ENCODE measurements at places on chromosomes 4 and X. TPM values are rescaled to one million over a fixed set of nuclear protein-coding genes. Genes with fewer than 3 reads are reported as not detected.

DNA sequence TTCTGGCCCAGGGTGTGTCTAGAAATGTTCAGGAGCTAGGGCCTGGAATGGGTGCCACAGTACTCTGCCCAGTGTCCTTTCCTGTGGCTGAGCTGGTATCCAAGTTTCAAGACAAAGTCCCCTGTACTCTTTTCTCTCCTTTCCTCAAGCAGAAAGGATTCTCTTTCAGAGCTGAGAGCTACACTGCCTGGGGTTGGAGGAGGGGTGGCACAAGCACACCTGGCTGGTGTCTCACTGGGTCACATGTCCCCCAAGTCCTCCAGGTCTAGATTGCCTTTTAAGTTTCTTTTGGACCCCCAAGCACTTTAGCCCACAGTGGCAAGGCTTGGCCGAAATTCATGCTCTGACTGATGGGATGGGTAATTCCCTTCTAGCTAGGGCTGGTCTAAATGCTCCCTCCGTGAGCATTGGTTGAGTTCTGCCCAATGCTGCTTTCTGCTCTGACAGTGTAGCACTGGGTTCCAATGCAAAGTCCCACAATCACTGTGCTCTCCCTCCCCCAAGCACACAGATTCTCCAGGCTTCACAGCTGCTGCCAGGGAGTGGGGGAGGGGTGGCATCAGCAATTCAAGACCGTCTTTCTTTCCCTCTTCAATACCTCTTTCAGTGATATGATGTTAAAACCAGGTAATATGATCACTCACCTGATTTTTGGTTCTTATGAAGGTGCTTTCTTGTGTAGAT is 47.8 kb downstream of the BEX3 start:
- peak; percentile 13 for DNase-seq

DNA sequence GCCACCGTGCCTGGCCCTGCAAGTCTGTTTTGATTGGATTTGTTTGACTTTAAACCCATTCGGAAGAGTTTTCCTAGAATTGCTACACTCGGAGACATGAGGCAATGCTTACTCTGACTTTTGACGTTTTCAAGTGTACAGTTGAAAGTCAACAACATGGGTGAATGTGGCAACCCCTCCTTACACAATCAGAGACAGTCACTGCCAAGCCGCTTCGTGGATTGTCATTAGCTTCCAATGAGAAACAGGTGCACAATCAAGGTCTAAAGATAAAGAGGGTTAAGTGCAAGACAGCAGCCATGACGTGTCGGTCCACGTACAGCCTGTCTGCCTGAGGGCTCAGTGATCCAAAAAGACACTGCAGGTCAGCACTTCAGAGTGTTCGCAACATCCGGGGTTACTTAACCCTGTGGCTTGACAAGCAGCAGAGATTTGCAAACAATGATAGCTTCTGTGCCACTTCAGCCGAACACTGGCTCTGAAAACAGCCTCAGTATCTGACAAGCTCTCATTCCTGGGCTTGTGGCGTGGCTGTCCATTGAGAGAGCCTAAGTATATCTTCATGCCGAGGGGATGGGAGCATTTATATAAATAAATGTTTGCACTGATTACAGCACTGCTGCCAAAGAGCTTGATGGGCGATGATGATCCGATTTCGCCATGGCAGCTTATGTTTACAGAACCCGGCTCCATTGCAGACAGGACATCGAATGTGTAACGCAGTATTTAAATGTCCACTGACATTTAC is 180.0 kb downstream of the DHRSX start:
- DNase-seq: peak; percentile 27

DNA sequence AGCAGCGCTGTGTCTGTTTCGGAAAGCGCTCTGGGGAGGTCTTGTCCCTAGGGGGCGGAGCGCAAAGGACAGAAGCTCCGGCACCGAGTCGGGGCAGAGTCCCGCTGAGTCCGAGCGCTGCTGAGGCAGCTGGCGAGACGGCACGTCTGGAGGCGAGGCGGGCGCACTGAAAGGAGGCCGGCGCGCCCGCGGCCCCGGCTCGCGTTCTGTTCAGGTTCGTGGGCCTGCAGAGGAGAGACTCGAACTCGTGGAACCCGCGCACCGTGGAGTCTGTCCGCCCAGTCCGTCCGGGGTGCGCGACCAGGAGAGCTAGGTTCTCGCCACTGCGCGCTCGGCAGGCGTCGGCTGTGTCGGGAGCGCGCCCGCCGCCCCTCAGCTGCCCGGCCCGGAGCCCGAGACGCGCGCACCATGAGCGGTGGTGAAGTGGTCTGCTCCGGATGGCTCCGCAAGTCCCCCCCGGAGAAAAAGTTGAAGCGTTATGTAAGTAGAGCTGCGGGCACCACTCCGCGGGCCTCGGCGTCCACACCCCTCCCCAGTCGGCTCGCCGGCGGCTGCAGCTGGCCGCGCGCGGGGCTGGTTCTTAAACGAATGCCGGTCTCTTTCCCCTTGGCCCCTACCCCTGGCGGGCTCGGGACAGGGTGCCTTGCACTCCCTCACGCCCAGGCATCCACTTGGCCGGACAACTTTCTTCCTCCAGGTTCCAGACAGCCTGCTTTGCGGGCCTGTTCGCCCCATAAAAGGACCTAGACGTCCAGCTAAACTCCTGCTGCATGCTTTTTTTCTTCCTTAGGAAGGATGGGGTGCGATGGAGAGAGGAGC is at the start of gene GAB1:
Gene GAB1 (plus strand): TSS at position 96 of the 819 bp plus-strand sequence. CDS start 313 bp downstream, at position 409.
- peak; percentile 83 for DNase-seq

GRCh38 chr4:31192341-31192740 is 472.2 kb downstream of the PCDH7 start:
- no peak for DNase-seq

SRPX2 gene
- total RNA-seq: 5.4 TPM

GYPE gene
- 1.2 TPM for total RNA-seq

Data from spinal cord (tissue), 10 donors.